Left forelimb (tissue), 1 donor: ENCODE measurements at places on chromosomes 12 and 14.

DNA sequence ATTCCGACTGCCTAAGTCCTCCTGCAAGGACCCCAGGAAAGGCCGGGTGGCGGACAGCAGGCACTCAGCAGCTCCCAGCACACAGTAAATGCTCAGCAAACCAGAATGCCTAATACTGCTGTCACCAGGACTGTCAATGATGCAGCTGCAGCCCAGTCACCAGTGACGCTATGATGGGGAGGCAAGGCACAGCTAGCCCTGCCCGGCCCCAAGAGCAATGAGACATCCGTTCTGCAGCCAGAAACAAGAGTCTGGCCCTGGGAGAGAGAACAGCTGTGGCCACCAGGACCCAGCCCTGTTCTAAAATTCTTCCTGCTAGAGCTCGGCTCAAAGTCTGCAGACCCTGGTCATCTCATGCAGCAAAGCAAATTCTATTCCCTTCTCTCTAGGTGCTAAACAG, 69.8 kb downstream of the NCOR2 start:
- DNase-seq: no peak

- no peak for DNase-seq
These were observed 54.0 kb downstream of the MIPOL1 start for GRCh38 chr14:37251775-37252174.

DNA sequence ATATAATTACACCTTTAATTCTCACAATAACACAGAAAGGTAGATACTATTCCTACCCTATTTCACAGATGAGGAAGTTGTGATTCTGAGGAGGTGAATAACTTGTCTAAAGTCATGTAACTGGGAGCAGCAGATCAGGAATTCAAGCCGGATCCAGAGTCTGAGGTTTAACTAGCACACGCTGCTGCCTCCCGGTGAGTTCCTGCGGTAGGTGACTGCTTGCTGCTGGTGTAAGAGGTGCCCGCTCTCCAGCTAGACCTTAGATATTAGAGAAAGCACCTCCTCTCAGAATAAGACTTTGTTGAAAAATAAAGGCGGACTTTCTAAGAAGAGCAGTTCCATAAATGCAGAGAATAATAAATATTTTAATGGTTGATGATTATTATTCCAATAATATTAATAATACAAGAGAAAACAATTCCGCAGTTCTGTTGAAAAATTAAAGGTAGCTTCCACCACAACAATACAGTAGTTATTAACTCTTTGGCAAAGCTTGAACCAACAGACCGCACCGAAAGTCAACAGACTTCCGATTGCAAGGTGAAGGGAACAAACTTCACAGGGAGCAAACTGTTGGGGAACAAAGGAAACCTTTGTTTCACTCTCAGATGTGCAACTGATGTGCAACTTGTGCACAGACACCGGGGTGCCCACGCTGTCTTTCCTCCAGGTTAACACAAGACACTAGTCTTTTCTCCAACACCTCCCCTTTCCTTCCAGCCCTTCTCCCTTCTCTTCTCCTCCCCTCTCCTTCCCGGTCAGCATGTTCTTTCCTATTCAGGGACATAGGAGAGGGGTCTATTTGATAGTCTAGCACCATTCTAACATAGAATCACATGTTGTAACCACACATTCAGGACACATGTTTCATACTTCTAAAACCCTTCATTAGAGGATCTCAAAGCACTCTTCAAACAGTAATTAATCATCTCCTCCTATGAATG, 73.2 kb upstream of the EGLN3 start:
- DNase-seq: no peak

DNA sequence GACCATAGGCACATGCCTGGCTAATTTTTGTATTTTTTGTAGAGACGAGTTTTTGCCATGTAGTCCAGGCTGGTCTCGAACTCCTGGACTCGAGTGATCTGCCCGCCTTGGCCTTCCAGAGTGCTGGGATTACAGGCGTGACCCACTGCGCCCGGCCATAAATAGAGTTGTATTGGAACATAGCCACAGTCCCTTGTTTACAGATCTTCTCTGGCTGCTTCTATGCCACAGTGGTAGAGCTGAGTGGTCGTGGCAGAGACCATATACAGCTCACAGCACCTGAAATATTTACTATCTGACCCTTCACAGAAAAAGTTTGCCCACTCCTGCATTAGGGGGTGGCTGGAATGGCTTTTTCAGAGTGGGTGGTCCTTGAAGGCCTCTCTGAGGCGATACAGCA, 28.0 kb upstream of the TSPAN9 start:
- DNase-seq: no peak

DNA sequence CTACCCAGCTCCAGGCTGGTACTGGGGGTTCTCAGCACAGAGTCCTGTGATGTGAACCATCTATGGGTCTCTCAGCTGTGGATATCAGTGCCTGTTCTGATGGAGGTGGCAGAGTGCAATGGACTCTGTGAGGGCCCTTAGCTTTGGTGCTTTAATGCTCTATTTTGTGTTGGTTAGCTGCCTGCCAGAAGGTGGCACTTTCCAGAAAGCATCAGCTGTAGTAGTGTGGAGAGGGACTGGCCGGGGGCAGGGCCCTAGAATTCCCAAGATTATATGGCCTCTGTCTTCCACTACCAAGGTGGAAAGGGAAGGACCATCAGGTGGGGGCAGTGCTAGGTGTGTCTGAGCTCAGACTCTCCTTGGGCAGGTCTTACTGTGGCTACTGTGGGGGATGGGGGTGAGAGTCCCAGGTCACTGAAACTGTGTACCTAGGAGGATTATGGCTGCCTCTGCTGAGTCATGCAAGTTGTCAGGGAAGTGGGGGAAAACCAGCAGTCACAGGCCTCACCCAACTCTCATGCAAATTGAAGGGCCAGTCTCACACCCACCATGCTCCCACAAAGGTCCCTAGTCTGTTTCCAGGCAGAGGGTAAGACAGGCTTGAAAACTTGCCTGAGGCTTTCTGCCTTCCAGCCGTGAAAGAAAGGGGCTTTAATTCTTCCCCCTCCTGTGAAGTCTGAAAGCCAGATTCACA, 878.1 kb downstream of the C12orf50 start:
- DNase-seq: no peak

- DNase-seq: no peak
These were observed 14.9 kb upstream of the IFT81 start for GRCh38 chr12:110109037-110109836.

DNA sequence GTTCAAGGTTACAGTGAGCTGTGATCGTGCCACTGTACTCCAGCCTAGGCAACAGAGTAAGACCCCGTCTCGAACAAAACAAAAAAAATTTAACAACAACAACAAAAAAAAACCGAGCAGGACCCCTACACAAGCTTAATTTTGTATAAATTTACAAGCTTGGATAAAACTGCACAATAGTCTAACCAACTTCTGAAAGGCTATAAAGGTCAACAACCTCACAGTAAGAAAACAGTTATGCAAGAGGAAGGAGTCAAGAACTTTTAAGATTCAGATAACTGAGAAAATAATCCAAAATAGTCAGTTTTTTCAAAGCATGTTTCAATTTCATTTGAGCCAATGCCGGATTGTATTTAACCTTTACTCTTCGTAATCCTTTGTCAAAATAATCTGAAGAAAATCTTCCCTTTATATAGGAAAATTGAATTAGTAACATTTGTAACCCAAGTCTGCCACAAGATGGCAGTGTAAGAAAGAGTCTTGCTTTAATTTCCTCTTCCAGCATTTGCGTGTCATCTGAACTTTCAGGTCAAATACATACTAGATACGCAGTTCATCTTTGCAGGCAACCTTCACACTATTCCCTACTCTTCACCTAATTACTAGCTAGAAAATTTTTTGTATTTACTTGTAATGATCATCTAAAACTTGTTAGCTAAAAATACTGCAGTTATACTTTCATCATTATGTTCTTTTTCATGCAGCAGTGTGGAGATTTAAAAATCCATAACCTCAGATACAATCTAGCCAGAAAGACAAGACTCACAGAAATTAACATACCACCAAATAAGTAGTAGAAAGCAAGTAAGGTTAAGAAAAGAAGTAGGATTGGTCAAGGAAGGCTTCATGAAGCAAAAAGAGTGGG, 5.8 kb downstream of the CCNB1IP1 start:
- no peak for DNase-seq

DNA sequence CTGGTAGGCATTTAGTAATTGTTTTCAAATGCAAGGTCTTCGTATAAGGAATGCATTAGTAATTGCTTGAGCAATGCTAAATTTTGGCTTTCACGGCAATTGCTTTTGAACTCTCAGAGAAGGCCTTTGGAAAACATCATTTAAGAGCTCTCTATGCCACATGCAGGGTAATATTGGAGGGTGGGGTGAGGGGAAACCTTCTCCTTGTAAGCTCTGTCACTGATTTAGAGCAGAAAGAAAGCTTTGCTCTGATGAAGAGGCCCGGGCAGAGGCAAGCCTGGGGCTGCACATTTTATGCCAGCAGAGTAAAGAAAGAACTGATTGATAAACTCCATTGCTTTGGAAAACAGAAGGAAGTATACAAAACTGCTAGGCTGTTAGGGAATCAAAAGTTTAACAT, 70.9 kb downstream of the TRIM9 start:
- DNase-seq: no peak

- DNase-seq: no peak
These were observed 140.6 kb upstream of the MAP1LC3B2 start for GRCh38 chr12:116418551-116418950.

- no peak for DNase-seq
These were observed 95.7 kb downstream of the SCN8A start for GRCh38 chr12:51686727-51687126.

DNA sequence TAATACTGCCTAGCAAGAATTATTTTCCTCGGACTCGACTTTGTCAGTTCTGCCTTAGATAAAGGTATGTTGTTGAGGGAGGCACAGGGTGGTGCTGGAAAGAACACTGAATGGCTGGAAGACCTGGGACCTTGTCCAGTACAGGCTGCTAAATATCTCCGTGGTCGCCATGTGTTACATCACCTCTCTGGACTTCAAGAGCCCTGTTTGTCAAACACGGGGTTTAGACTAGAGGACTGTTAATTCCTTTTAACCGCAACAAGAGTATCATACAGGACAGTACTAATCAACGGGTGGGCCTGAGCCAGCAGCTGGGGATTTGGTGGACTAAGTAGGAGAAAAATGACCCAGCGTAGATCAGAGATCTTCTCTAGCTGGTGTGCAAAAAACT, 476.3 kb downstream of the LRIG3 start:
- no peak for DNase-seq

DNA sequence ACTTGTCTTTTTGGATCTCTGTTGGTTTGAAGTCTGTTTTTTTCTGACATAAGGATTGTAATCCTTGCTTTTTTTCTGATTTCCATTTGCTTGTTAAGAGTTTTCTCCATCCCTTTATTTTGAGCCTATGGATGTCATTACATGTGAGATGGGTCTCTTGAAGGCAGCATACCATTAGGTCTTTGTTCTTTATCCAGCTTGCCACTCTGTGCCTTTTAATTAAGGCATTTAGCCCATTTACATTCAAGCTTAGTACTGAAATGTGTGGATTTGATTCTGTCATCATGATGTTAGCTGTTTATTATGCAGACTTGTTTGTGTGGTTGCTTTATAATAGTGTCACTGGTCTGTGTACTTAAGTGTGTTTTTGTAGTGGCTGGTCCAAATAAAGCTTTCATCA, 100.0 kb downstream of the CCDC91 start:
- DNase-seq: no peak

- no peak for DNase-seq
These were observed at the start of gene SOCS2 for GRCh38 chr12:93571925-93572711. Gene SOCS2, plus strand, starts transcription at chr12:93572675. Its CDS starts 223 bp downstream, at chr12:93572898.

DNA sequence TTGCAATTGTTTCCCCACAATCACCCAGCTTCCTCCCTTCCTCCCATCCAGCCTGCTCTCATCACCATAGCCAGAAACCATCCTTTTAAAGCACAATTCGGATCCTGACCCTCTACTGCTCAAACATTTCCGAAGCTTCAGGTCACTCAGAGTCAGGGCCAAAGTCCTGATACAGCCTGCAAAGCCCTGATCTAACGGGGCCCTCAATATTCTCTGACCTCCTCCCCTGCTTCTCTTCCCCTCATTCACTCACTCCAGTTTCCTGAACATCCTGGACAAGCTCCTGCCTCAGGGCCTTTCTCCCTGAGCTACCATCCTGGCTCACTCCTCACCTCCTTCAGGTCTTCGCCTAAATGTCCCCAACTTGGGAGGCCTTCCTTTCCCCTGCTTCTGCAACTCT, 46.1 kb downstream of the PITPNM2 start:
- no peak for DNase-seq
